ENCODE measurements at places on chromosomes 12 and 14.

- DNase-seq, result no peak
Measured at GRCh38 chr12:109115404-109115757, 1.0 kb upstream of the ACACB start.

- no peak for DNase-seq
Measured at GRCh38 chr12:123996581-123996980, 23.6 kb downstream of the ZNF664 start.

DNA sequence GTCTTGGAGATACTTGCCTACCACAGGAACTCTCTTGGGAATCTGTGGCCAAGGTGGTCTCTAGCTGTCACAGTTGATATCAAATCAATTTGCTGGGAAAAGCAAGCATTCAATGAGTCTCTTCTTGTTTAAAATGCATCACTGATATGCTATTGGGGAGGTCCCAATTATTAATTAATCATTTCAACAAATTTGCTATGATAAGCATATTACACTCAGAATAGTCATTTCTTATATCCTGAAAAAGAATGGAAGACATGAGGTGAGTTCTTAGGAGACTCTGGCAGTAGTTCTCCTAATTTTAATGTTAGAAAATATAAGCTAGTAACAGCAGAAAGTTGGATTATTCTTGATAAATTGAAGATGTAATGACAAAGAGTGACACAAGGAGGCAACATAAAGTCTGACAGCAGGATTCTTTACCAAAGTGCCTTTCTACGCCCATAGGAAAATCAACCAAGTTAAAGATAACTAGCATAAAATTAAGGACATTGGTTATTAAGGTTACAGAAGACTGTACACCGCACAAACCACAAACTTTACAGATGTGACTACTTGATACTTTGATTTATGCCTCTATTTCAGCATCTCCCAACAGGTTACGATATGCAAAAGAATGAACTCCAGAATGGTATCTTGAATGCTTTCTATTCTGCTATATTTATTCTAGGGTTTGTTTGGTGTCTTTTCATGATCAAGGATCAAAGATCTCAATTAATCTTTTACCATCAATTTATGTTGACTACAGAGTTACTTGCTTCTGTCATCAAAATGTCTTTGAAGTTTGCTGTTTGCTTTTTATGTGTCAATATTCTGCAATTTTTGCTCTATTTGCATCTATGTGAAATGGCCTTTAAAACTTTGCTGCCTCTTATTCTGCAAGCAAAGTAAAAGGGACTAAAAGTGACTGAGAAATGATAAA is 349.6 kb upstream of the CLEC14A start:
- DNase-seq, result no peak

GRCh38 chr14:60183138-60183537 is 17.9 kb upstream of the DHRS7 start:
- DNase-seq, result no peak

DNA sequence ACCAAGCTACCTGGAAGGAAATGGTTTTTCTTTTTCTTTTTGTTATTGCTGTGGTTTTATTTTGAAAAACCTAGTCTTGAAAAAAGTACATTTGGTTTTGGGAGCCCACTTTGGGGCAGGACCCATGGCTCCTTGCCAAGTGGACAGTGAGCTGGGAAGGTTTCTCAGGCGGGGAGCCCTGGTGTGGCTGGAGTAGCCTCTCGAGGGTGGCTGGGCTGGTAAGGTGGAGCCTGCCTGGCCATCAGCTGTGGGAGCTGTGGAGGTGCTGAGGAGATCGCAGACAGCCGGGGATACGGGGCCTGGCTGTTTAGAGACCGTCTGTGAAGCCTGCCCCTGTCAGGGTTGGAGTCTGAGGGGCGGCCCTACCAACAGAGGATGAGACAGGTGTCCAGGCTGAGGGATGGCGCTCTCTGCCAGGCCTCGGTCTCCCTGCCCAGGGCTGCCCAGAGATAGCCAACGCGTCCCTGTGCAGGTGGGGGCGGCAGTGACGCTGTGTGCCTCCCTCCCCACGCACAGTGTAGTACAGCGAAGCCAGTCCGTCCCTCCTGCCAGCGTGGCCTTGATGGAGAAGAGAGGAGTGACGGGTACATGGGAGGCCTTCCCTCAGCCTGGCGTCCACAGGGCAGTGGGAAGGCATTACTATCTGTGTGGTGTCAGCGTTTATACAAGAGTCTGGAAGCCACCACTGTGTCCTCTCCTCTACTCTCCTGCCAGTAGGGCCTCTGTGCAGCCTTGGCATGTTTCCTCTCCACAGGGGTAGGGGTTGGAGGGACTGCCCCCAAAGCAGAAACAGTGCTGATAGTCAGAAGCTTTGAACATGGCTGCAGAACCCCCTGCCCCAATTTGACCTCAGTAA is 5.9 kb downstream of the RIN3 start:
- DNase-seq, result no peak

DNA sequence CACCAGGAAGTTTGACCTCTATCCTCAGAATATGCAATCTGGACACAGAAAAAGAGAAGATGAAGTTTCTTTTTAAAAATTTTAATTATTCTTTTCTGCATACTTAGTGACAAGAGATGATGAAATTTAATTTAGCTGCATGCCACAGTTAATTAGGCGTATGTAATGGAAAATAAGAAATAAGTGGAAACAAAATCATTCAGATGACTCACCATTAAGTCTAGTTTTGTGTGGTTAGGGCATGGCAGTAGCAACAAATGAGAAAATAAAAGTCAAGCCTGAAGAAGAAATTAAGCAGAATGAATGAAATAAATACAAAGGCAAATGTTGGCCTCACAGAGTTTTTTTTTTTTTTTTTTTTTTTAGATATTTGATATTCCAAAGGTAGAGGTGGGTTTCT is 30.9 kb upstream of the KLRD1 start:
- no peak for DNase-seq

DNA sequence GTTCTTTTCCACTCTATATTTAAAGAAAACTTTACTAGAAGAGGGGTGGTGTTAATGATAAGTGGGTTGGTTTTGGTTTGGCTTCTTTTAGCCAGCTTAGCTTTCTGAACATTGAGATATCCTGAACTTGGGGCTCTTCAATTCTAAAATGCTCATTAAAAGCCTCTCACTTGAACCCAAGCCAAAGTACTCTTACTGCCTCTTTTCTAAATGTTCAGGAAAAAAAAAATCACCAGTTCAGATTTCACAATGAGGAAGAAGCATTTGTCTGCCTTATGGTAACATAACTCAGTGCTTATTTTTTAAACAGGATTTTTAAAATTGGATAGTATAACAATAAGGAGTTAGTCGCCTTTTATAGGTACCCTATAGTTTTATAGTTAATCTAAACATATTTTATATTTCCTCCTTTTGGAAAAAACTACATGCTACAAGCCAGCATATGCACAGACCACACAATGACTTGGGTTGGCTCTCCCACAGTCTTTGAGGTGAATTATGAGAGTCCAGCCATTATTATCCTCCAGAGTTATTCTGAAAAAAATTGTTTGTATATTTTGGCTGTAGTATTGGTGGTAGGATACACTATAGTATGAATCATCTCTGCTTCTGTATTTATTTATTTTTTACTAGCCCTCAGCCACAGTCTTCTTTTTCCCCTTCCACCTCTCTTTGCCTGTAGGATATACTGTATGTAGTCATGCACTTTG is 195.5 kb upstream of the TMPO start:
- DNase-seq, result no peak

- no peak for DNase-seq
Measured at GRCh38 chr14:34826661-34827060, 48.5 kb downstream of the BAZ1A start.

DNA sequence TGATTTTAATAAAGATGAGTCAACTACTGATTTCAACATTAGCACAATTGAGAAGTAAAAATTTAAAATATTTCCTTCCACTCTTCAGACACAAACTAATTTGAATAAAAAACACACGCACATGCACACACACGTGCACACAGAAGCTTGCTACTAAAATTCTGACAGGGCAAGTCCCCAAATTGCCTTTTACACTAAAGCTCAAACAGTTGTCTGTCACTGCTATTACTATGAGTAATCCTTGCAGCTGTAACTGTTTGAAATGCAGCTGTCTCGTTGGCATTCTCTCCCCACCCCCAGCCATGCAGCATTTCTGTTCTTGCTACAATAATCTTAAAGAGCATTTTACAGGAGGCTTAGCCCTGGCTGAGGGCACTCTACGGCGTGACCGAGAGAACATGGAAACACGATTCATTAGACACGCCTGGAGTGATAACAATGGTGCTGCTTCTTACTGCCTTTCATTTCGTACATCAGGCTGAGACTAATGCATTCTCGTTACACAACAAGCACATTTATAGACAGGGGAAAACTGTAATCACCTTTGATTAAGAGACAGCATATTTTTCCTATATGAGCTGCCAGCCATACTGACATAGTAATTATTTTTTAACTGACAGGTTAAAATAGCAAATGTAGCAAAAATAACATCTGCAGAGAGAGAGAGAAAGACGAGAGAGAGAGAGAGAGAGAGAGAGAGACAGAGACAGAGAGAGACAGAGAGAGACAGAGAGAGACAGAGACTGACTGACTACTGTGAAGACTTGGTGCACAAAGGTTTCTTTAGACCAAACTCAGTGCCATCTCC is 153.8 kb downstream of the MED13L start:
- DNase-seq, result no peak

DNA sequence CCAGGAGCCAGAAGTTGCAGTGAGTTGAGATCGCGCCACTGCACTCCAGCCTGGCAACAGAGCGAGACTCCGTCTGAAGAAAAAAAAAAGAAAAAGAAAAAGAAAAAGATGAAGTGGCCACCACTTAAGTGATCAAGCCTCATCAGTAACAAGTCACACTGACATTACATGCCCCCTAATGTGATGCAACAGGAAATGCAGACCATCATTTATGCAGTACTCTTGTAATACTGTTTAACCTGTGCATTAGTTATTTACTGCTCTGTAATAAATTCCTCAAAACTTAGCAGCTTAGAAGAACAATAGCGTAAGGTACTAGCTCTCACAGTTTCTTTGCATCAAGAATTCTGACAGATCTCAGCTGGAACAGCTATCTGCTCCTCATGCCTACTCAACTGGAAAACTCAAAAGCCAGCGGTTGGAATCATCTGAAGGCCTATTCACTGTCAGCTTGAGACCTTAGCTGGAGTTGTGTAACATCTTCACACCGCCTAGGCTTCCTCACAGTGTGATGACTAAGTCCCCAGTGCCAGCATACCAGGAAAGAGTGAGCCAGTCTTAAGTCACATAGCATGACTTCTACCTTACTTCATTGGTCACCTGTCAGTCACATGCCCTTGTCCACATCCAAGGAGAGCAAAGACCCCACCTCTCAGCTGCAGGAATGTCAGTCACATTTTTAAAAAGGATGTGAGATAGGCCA is 31.5 kb downstream of the EPS8 start:
- no peak for DNase-seq

DNA sequence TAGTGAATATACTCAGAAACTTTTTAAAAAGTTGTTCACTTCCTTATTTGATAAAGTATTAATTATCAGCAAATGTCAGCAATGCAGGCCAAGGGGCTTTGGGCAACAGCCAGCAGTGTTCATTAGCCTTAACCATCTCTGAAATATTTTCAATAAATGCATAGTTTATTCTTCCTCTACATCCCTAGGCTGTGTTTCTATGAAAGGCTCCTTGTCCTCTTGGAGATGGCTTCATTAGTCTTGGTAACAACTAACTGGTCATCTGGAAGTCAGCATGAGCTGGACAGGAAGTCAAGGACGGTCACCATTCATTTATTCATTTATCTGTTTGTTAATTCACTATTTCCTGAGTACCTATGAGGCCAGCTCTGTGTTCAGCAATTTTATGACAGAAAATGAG is 124.0 kb upstream of the TMEM132D start:
- DNase-seq, result no peak

DNA sequence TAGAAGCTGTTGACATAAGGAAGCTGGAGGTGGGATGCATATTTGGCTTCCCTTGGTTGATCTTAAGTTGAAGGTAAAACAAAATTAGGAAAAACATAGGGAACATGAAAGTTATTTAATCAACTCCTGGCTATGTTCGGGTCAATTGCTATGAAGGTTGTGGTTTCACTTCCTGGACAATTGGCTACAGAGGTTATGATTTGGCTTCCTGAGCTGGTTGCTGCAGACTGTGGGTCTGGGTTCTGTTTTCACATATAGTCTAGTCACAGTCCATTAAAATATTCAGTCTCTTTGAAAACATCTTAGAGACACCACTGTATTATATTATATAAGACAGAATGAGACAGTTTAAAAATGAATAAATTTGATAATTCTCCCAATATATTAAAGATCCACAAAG is 895.2 kb upstream of the USP15 start:
- DNase-seq, result no peak

- no peak for DNase-seq
Measured at GRCh38 chr12:81297601-81298000, 219.7 kb downstream of the ACSS3 start.

DNA sequence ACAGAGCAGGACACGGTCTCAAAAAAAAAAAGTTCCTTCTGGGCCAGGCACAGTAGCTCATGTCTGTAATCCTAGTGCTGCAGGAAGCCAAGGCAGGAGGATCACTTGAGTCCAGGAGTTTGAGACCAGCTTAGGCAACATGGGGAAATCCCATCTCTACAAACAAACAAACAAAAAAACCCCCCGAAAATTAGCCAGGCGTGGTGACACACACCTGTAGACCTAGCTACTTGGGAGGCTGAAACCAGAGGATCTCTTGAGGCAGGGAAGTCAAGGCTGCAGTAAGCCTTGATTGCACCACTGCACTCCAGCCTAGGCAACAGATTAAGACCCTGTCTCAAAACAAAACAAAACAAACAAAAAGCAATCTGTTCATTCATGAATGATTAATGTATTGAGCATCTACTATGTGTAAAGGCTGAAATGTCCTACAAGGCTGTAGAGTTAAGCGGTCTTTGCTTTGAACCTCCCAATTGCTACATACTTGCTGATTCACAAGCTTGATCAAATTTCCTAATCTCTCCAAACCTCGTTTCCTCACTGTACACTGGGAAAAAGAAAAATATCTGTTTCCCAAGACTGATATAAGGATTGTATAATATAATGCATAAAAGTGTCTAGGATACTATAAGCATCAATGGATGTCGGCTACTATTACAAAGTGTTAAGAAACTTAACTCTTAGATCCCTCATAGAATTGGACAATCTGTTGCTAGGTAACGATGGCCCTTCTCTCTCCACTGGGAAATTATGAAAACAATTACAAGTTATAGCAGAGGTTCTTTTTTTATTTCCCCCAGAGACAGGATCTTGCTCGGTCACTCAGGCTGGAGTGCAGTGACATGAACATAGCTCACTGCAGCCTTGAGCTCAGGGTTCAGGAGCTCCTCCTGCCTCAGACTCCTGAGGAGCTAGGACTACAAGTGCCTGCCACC is 7.9 kb upstream of the RILPL2 start:
- DNase-seq, result no peak
